Activated T-helper 1 cell treated with anti-CD3 and anti-CD28 coated beads, Interleukin-12 subunit alpha, Interleukin-12 subunit beta, Interleukin-2, Interleukin-4 antibody, amounts not matched to agents 30 ng/mL and 10 ng/mL and 1 ng/mL, durations not matched to agents 14 hours and 24 hours and 36 hours (primary cell): ENCODE measurements at places on chromosomes 11 and 22.

- DNase-seq, result no peak
- peaks cover 2% of the 10 kb centered on the region for H3K36me3 ChIP-seq
- H3K27ac ChIP-seq, result no peak overlapping the region
- no peaks in the 10 kb centered on the region for H3K4me1 ChIP-seq
Measured at GRCh38 chr11:26820739-26821138, 98.9 kb upstream of the SLC5A12 start.

GRCh38 chr11:60394666-60395380, 1.4 kb upstream of the MS4A14 start:
- no peaks in the 10 kb centered on the region for H3K4me1 ChIP-seq
- no peaks in the 10 kb centered on the region for H3K36me3 ChIP-seq
- no peak overlapping the region for H3K4me3 ChIP-seq
- H3K27me3 ChIP-seq, result peaks cover 1% of the 10 kb centered on the region
- no peak overlapping the region for H3K27ac ChIP-seq
- no peak for DNase-seq

GRCh38 chr11:55707029-55707428, 45.0 kb downstream of the OR4C6 start:
- H3K27ac ChIP-seq, result no peak overlapping the region
- no peaks in the 10 kb centered on the region for H3K27me3 ChIP-seq
- no peak for DNase-seq
- H3K4me3 ChIP-seq, result no peak overlapping the region
- H3K4me1 ChIP-seq, result no peaks in the 10 kb centered on the region

DNA sequence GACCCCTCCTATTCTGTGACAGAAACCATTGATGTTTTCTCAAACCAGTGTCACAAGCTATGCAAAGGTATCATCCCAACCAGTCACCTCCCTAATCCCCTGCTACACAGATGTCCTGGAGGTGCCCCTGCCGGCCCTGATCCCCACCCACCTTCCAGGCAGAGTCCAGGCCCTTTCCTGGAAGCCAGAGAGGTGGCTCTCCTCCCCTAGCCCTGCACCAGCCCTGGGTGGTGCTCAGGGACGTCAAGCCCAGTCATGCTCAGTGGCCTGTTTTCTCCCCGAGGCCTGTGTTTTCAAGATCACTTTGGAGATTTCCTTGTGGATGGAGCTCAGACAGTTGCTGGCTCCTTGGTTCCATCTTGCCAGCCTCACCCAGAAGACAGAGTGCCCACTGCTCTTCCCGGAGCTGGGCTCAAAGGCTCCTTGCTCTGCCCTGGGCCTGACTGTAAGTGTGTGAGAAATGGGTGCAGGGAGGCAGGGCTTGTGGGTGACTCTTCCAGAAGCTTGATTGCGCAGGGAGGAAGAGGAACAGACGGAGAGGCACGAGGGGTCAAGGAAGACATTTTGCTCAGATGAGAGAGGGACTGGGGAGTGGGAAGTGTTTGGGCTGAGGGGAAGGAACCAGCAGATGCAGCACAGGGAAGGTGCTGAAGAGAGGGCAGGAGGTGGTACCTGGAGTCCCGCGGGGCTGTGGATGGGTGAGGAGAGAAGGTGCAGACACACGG, 11.3 kb downstream of the P2RY6 start:
- H3K27me3 ChIP-seq, result peaks cover 5% of the 10 kb centered on the region
- H3K36me3 ChIP-seq, result no peaks in the 10 kb centered on the region
- no peak overlapping the region for H3K4me3 ChIP-seq
- no peak for DNase-seq

GRCh38 chr11:63427971-63428508, 58.5 kb downstream of the SLC22A9 start:
- no peak overlapping the region for H3K4me3 ChIP-seq
- no peaks in the 10 kb centered on the region for H3K27me3 ChIP-seq
- no peaks in the 10 kb centered on the region for H3K36me3 ChIP-seq
- H3K4me1 ChIP-seq, result no peaks in the 10 kb centered on the region
- DNase-seq, result no peak

GRCh38 chr22:27489178-27489675, 312.3 kb downstream of the MN1 start:
- no peak for DNase-seq
- H3K4me3 ChIP-seq, result no peak overlapping the region
- no peaks in the 10 kb centered on the region for H3K36me3 ChIP-seq
- no peak overlapping the region for H3K27ac ChIP-seq
- no peaks in the 10 kb centered on the region for H3K27me3 ChIP-seq

DNA sequence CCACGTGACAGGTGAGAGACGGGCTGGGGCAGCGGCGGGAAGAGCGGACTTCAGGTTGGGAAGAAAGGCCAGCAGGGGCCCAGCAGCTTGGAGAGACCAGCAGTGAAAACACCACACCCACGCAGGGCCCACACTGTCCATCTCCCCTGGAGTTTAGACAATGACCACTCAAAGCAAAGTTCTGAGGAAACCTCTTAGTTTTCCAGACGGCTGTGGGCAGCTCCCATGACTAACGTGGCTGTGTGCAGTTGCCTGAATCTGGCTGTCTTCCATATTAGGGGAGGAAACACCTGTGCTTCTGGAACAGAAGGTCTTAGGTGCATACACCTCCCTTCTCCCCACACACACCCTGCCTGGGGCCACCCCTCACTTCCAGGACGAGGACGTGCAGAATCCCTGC, 70.6 kb upstream of the TTLL12 start:
- H3K4me3 ChIP-seq, result no peak overlapping the region
- no peaks in the 10 kb centered on the region for H3K36me3 ChIP-seq
- H3K4me1 ChIP-seq, result peaks cover 22% of the 10 kb centered on the region
- DNase-seq, result no peak
- H3K27me3 ChIP-seq, result peaks cover 4% of the 10 kb centered on the region

DNA sequence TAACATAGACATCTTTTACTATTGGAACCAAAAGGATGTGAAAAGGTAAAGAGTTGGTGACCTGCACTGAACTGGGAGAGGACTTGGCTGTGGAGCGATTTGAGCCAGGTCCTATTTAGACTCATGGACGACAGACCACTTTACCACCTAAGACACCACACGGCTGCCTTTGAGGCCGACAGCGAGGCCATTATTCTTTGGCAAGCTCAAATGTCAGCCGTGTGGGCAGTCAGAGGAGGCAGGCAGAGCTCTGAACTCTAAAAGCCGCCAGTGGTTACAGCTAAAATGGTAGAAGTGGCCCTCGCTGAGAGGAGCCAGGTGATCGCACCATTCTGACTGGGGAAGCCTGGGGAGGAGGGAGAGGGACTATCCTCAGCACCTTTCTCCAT, 50.5 kb downstream of the SCUBE1 start:
- H3K4me3 ChIP-seq, result no peak overlapping the region
- no peaks in the 10 kb centered on the region for H3K27me3 ChIP-seq
- H3K36me3 ChIP-seq, result no peaks in the 10 kb centered on the region

- H3K4me3 ChIP-seq, result no peak within 1 kb of the TSS
- peaks cover 9% of the 10 kb centered on the region for H3K27me3 ChIP-seq
- H3K36me3 ChIP-seq, result peaks cover 5% of the 10 kb centered on the region
- peaks cover 23% of the 10 kb centered on the region for H3K4me1 ChIP-seq
Measured at GRCh38 chr11:65833297-65834030, at the start of gene SNX32. Gene SNX32 (plus strand): TSS chr11:65833963. CDS start chr11:65834066, 103 bp downstream.

DNA sequence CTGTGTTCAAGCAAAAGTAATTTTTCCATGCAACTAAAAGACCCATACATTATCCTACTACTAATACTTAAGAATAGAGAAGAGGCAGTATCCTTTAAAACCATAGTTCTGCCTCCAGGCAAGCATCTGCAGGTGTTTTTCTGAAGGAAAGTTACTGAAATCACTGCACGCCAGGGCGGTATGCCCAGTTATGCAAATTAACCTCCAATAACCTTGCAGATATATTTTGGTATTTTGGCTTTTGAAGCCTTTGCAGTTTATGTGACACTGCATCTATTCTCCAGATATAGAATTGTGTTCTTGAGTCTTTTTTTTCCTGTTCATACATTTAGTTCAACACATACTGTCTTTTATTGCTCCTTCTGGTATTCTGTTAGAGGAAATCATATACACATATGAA, 346.2 kb upstream of the PDGFD start:
- no peak for DNase-seq
- H3K27me3 ChIP-seq, result no peaks in the 10 kb centered on the region
- no peaks in the 10 kb centered on the region for H3K4me1 ChIP-seq
- H3K27ac ChIP-seq, result no peak overlapping the region
- H3K4me3 ChIP-seq, result no peak overlapping the region
- no peaks in the 10 kb centered on the region for H3K36me3 ChIP-seq

GRCh38 chr11:45185228-45185729, 38.8 kb downstream of the PRDM11 start:
- no peaks in the 10 kb centered on the region for H3K36me3 ChIP-seq
- H3K27me3 ChIP-seq, result peaks cover 8% of the 10 kb centered on the region
- H3K4me3 ChIP-seq, result no peak overlapping the region

- H3K36me3 ChIP-seq, result peaks cover 44% of the 10 kb centered on the region
- no peak overlapping the region for H3K27ac ChIP-seq
- no peaks in the 10 kb centered on the region for H3K27me3 ChIP-seq
- no peaks in the 10 kb centered on the region for H3K4me1 ChIP-seq
Measured at GRCh38 chr11:18088966-18089365, 16.9 kb downstream of the SAAL1 start.

- no peaks in the 10 kb centered on the region for H3K4me1 ChIP-seq
- no peak overlapping the region for H3K4me3 ChIP-seq
- no peak for DNase-seq
- no peak overlapping the region for H3K27ac ChIP-seq
- H3K36me3 ChIP-seq, result no peaks in the 10 kb centered on the region
- H3K27me3 ChIP-seq, result no peaks in the 10 kb centered on the region
Measured at GRCh38 chr11:26286472-26287066, 45.4 kb upstream of the ANO3 start.

GRCh38 chr11:36062796-36063365, 119.0 kb downstream of the LDLRAD3 start:
- H3K27ac ChIP-seq, result no peak overlapping the region
- H3K4me3 ChIP-seq, result no peak overlapping the region
- no peaks in the 10 kb centered on the region for H3K4me1 ChIP-seq
- H3K27me3 ChIP-seq, result peaks cover 9% of the 10 kb centered on the region
- no peak for DNase-seq

GRCh38 chr11:130582981-130583380, 134.5 kb downstream of the ADAMTS15 start:
- DNase-seq, result no peak
- no peak overlapping the region for H3K27ac ChIP-seq
- no peak overlapping the region for H3K4me3 ChIP-seq

GRCh38 chr11:126722956-126723664, 277.5 kb downstream of the KIRREL3 start:
- DNase-seq, result no peak
- no peaks in the 10 kb centered on the region for H3K27me3 ChIP-seq
- H3K36me3 ChIP-seq, result no peaks in the 10 kb centered on the region

DNA sequence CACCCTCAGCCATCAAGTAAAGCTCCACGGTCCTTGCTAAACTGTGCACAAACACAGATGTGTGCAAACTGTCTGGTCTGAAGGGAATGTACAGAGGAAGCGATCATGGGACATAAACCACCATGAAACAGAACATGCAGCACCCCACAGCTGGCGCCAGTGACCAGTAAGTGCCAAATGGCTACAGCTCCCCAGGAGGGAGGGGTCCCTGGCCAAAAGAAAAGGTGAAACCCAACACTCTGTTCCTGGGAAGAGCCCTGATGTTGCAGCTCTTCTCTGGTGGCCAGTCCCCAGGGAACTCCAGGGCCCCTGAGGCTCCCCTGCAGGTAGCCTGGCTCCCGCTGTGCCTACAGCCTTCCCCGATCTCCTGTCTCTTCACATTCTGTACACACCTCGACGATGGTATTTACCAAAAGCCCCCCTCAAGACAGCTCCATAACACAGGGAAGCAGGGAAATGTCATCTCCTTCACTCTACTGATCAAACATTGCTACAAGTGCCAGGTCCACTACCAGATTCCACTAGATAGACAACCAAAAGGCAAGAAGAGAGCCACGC, 2.9 kb downstream of the DGCR6L start:
- no peaks in the 10 kb centered on the region for H3K27me3 ChIP-seq
- no peak for DNase-seq
- H3K4me3 ChIP-seq, result no peak overlapping the region
- H3K4me1 ChIP-seq, result peaks cover 42% of the 10 kb centered on the region
- no peaks in the 10 kb centered on the region for H3K36me3 ChIP-seq

- H3K36me3 ChIP-seq, result no peaks in the 10 kb centered on the region
- H3K27ac ChIP-seq, result no peak overlapping the region
- peaks cover 4% of the 10 kb centered on the region for H3K27me3 ChIP-seq
- DNase-seq, result no peak
Measured at GRCh38 chr11:120073196-120073595, 64.7 kb downstream of the TRIM29 start.
